Osteocyte (in vitro differentiated cells): ENCODE measurements at places on chromosomes 16 and 17.

- DNase-seq = no peak
These were observed 532 bp downstream of the KDM6B start for GRCh38 chr17:7834542-7834956.

GRCh38 chr17:62611728-62612127, 15.7 kb upstream of the MRC2 start:
- no peak for DNase-seq

DNA sequence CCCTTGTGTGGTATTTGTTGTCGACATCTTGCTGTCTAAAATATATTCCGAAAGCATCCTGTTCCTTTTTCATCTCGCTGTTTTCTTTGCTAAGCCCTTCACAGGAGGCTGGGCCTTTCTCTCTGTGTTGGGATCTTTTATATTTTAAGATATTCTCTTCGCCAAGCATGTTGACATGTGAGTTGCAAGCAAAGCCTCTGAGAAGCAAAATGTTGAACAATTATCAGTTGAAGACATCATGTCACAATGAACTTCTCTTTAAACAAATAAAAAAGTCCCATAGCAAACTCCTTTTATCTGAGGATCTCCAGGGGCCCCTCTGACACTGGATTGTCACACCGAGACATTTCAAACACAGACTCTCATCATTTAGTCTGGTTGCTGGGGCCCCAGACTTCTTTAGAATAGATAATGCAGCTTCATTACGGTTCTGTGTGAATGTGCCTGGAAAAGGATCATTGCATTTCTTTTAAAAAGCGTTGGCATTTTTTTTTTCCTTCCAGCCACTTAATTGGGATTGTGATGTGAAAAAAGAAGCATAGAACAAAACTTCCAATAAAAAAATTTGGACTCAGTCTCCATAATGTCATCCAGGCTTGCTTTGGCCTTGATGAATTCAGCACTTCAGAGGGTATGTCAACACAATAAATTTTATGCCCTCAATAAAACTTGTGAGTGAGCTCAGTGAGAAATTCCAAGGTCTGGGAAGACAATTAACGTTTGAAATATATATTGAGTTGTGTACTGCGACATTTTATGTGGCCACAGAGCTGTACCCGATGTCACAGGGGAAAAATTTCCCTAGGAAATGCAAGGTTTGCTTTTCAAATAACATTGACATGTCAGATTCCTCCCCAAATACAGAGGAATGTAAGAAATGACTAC, 496.8 kb downstream of the XYLT1 start:
- no peak for DNase-seq

GRCh38 chr17:36610474-36610873, 9.1 kb downstream of the MRM1 start:
- no peak for DNase-seq

DNA sequence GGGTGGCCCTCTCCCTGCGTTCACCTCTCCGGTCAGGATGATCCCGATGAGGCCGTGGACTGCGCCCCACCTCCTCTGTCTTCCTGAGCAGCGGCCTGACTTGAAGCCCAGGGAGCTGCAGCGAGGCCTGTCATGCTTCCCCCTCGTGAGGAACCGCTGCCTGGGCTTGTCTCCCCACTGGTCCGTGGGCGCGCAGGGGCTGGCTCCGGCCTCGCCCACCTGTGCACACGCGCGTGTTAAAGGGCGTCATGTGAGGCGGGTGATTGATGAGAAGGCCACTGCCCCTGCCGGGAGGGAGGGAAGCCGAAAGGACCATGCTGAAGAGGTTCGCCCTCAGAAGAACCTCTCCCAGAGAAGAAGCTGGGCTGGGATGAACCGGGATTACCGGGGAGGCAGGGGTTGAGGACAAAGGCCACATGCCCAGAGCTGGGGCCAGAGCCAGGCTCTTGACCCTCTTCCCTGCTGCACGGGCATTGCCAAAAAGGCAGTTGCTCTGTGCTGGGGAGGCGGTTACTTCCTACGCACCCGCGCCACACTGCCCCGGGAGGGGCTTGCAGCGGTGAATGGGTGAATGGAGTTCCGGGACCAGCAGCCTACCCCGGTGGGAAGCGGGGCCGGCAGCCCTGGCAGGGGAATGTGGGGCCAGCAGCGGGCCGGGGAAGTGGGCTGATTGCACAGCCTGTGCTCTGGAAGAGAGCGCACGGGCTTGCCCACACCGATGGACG, 85.9 kb upstream of the GSE1 start:
- no peak for DNase-seq

DNA sequence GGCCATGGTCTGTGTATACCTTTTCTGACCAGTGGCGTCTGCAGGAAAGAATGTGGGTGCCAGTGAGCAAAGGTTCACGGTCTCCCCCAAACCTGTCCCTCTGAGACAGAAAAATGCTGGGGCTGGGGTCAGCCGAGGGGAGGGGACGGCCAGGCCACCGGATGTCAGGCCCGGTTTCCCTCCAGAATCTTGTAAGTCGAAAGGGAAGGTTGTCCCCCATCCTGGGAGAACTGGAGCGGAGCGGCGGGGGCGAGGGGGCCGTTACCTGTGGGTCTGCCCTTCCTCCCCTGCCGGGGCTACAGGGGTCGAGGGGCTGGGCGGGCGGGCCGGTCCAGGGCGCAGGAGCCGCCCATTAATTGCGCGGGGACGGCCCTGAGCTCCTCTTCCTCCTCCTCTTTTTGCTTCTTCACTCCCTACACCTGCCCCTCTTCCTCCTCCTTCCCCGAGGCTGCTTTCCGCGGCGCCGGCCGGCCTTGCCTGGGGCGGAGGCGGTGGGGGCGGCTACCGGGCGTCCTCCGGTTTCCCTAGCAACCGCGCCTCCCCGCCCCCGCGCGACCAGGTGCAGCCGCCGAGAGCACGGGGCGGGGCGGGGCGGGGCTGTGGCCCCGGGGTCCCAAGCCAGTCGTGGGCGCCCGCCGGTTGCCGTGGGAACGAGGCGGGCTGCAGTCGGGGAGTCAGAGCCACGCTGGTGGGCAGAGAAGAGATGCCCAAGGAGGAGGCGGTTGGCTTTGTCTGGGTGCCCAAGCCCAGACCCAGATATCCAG, at the start of gene MARCHF10:
TSS of gene MARCHF10 (minus strand) at position 503 of the 764 bp plus-strand sequence. CDS start 6,579 bp downstream, outside the sequence.
- peak; percentile 76 for DNase-seq

GRCh38 chr17:28773736-28774135, 29.9 kb downstream of the TRAF4 start:
- no peak for DNase-seq

- DNase-seq = no peak
These were observed 713 bp downstream of the COX11 start for GRCh38 chr17:54967621-54968261.
